ENCODE measurements at places on chromosomes 2 and 18.
A peak's percentile ranks its signal among the peaks of the same experiment; 100 is the strongest.

DNA sequence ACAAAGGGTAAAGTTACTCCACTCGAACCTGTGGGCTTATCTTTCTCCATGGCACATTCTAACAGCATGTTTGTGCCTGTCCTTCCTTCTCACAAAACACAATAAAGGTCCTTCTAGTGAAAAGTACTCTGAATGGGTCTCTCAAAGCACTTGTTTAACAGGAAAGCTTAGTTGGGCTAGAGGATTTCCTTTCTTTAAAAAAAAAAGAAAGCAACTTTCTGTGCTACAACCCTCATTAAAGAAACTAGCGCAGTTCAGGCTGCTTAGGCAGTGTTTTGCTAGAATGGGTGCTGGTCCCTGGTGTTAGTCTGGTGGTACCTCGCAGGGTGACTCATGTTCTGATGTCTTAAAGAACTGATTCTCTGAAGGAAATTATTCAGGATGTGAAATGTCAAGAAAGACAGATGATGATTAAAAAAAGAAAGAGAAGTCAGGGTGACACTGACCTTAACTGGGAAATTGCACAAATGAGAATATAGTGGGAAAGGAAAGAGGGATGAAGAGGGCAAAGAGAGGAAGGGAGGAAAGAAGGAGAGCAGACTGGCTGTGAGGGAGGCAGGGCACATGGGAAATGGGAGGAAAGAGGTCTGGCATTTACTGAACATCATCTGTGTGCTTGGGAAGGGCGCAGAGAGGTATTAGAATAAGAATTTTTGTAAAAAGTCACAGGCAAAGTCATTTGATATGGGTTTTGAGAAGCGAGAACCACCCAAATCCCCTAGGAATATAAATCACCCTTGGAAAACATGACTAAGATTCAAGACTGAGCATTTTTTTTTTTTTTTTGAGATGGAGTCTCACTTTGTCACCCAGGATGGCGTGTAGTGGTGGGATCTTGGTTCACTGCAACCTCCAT, 74.9 kb downstream of the ATP8B1 start:
- no peak for DNase-seq

DNA sequence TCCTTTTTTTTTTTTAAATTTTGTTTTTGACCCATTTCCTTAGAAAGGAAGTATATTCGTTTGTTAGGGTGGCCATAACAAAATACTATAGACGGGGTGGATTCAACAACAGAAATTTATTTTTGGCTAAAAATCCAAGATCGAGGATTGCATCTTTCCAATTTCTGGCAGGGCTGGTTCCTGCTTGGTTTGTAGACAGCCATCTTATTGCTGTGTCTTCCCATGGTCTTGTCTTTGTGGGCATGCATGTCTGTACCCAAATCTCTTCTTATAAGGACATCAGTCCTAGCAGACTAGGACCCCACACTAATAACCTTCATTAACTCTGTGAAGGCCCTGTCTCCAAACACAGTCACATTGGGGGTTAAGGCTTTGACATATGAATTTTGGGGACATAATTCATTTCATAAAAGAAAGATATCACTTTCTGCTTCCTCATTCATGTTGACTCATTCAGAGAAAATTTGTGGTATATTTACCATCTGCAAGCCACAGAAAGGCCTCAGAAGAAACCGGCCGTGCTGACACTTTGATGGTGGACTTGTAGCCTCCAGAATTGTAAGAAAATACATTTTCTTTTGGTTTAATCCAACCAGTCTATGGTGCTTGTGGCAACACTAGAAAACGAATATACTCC, 262.1 kb downstream of the LPIN1 start:
- peak; percentile 68 for DNase-seq

DNA sequence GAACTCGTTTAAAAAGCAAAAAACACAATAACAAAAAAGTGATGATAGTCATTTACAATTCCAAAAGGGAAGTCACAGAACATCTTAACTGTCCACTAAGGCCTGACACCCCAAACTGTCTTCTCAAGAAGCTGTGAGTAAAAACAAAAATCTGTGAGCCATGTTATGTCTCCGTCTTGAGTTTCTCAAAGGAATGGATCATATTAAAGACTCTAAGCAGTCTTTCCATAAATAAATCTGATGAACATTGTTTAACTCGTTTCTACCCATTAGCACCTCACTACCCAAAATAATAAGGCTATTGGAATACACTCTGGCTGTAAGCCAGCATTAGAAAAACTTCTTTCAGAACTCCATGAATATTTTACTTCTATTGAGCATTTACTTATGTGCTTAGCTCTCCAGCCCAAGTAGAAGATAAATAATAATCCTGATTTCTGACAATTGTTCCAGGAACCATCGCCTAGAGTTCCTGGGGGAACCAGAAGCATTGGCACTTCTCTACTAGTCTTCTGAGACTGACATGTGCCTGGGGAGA, 396.0 kb downstream of the STK39 start:
- DNase-seq = no peak

- no peak for DNase-seq
Measured at GRCh38 chr18:45416168-45416567, 199.1 kb upstream of the SLC14A2 start.

- DNase-seq = no peak
Measured at GRCh38 chr18:4193086-4193485, 262.0 kb downstream of the DLGAP1 start.

DNA sequence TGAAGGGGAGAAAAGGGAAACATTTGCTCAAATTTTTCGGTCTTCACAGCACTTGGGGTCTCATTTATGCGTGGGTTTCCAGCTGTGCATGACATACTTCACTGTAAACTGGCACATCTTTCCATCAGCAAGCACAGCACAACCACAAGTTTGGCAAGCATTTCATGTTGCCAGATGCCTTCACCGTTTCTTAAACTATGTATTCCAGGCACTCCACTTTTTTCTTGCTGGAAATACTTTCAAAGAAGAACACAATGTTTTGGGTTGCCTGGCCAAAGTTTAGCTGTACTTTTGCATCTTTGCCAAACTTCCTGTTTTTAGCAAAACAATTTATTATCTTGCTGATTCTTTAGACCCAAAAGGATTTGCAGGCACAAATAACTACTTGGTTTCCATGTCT, 194.6 kb upstream of the MEIS1 start:
- DNase-seq = no peak

GRCh38 chr2:9378433-9379390, 44.6 kb downstream of the ITGB1BP1 start:
- peak; percentile 82 for DNase-seq

- no peak for DNase-seq
Measured at GRCh38 chr2:108937367-108938017, 51.5 kb downstream of the EDAR start.

DNA sequence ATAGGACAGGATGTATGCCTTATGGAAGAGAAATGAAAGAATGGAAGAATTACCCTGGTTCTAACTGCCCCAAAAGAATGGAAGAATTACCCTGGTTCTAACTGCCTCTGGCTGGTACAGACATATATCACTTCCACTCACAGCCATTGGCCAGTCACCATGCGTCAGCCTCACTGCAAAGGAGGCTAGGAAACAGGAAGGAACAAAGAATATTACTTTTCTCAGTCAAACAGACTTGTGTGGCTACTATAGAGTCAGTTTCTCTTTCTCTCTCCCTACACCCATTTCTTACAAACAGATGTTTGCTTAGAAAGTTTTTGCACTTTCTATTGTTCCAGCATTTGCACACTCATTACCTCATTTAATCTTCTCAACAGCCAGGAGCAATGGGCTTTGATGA, 1111.1 kb upstream of the KLHL29 start:
- DNase-seq = no peak

- DNase-seq = peak; percentile 77
Measured at GRCh38 chr18:61400716-61401115, 67.5 kb downstream of the CDH20 start.
